Left forelimb (tissue), 1 donor: ENCODE measurements at places on chromosomes 13 and 19.

DNA sequence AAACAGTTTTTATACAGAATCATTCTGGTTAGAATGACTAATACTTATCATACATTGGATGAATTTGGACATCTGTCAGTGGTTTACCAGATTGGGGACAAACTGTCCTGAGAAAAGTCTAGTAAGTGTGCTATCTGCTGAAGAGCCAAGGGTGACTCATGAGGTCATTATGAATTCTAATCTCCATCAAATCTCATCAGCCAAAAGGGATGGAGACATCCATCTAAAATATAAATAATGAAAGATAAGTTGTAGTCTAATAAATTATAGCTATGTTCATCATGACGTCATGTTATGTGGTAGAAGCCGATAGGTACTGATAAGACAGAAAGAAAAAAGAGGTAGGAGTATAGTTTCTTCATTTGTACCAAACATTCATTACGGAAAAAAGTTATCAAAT, 804.4 kb downstream of the PCDH9 start:
- no peak for DNase-seq

- peak; percentile 97 for DNase-seq
Measured at GRCh38 chr13:108218044-108218974, at the start of gene ABHD13. Gene ABHD13 (plus strand): TSS chr13:108218392. CDS start chr13:108229219, 10,827 bp downstream.

- no peak for DNase-seq
Measured at GRCh38 chr13:60441761-60442160, 44.7 kb downstream of the TDRD3 start.

DNA sequence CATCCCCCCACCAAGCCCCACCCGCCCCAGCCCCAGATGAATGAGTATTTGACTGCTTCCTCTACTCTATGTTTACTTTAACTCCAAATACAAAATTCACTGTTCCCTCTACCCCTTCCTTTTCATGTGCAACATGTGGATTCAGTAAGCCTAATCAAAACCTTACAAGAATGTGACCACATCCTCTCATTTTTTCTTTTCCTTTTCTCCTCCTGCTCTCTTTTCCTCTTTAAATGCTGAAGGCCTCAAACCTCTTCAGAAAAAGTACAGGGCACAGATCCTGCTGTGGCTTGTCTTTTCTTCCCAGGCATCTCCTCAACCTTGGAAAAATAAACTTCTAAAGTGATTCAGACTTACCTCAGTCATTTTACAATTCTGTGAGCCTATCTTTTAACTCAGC, 119.0 kb downstream of the MYCBP2 start:
- DNase-seq, result no peak

GRCh38 chr19:37790244-37790925, 11.0 kb upstream of the ZNF573 start:
- DNase-seq, result no peak

DNA sequence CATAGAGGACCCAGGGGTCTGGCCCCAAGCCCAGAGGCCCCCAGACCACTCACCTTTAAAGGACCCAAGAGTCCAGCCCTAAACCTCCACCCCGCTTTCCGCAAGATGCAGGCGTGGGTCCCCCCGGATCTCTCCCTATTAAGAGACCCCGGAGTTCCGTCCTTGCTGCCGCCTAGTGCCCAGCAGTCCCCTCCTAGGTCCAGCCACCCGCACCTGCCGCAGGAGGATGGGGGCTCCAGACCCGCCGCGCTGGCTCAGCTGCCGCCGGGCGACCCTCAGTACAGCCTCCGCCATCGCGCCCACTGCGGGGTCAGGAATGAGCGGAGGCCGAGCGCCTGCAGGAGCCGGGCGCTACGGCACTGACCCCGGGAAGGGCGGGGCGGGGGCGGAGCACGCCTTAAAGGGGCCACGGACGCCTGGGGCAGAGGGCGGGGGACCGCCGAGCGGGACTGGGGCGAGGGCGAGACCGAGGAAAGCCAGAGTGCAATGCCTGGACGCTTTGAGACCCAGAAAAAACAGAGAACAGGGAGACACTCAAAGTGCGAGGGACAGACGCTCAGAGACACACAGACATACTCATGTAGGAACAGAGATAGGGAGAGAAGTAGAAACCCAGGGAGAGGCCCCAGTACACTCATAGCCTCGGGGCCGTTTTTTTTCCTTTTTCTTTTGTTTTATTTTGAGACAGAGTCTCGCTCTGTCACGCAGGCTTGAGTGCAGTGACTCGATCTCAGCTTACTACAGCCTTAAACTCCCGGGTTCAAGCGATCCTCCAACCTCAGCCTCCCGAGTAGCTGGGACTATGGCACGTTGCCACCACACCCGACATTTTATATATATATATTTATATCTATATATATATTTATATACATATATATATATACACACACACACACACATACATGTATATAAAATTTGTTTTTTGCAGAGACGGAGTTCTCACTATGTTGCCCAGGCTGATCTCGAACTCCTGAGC, at the start of gene ETHE1:
Gene ETHE1 (minus strand): TSS at position 318 of the 976 bp plus-strand sequence. CDS start 24 bp downstream, at position 294.
- DNase-seq, result peak; percentile 88

GRCh38 chr13:104074326-104074725, 1008.1 kb upstream of the SLC10A2 start:
- DNase-seq, result no peak

GRCh38 chr13:40515702-40516101, 150.7 kb downstream of the FOXO1 start:
- no peak for DNase-seq

- peak; percentile 58 for DNase-seq
Measured at GRCh38 chr19:7860714-7861618, 13.2 kb downstream of the PRR36 start.

DNA sequence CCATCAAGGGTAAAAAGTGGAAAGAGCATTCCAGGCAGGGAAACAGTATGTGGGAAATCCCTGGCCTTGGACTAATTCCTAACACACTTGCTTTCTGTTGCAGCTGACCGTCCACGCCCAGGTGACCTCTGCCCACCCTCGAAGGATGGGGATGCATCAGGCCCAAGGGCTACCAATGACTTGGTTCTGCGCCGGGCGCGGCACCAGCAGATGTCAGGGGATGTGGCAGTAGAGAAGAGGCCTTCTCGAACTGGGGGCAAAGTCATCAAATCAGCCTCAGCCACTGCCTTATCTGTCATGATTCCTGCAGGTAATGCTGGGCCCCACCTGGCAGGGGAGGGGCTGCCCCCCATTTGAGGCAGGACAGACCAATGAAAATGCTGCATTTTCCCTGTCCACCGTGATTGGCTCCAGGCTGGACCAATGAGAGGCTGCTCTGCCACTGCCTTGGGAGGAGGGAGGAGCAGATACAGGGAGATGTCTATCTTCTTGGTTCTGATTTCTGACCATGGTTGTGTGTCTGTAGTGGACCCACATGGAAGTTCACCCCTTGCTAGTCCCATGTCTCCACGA, 12.6 kb downstream of the DNASE2 start:
- DNase-seq, result no peak

- no peak for DNase-seq
Measured at GRCh38 chr13:50375792-50376191, 360.5 kb downstream of the KCNRG start.

GRCh38 chr19:1130771-1131717, 27.2 kb downstream of the GPX4 start:
- DNase-seq, result no peak

GRCh38 chr13:48123812-48124211, 28.9 kb upstream of the MED4 start:
- no peak for DNase-seq

DNA sequence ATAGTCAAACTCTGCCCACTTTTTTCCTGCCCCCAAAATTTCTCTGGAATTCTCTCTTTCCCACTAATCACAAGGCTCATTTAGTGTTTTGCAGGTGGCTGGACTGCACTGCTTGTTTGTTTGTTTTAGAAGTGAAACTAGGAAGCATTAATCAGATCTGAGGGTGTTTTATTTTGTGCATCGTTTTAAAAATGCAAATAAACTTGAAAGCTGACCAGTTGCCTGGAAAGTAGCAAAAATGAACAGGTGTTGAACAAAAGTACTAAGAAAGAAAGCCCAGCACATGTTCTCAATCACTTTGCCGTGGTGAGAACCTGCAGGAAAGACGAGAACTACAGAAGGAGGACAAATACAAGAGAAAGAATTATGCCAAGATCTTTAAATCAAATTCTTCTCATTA, 365.5 kb downstream of the PCDH9 start:
- no peak for DNase-seq

GRCh38 chr19:5031231-5032100, 62.6 kb downstream of the KDM4B start:
- DNase-seq, result peak; percentile 91

DNA sequence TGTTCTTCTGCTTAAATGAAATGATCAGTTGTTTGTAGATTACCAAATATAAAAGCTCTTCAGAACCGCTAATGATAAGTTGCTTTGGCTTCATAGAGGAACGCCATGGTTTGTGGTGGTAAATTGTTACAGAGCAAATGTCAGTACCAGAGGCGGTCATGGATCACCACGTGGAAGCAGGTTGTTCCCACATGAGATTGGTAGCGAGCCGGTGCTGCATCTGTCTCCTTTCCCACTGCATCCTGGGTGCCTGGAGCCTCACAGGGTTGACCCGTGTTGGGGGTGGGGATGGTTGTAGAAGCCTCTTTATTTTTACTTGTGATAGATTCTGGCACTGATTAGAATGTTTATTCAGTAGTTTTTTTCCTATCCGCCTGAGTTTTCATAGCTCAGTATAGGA, 14.7 kb downstream of the GARRE1 start:
- DNase-seq, result no peak

GRCh38 chr13:59684105-59684504, 479.6 kb downstream of the DIAPH3 start:
- no peak for DNase-seq

- no peak for DNase-seq
Measured at GRCh38 chr13:112629161-112629560, 41.2 kb upstream of the TUBGCP3 start.

- DNase-seq, result no peak
Measured at GRCh38 chr13:27820524-27821482, 28.5 kb downstream of the GSX1 start.

GRCh38 chr19:39325778-39326665, 5.4 kb upstream of the LRFN1 start:
- DNase-seq, result no peak

DNA sequence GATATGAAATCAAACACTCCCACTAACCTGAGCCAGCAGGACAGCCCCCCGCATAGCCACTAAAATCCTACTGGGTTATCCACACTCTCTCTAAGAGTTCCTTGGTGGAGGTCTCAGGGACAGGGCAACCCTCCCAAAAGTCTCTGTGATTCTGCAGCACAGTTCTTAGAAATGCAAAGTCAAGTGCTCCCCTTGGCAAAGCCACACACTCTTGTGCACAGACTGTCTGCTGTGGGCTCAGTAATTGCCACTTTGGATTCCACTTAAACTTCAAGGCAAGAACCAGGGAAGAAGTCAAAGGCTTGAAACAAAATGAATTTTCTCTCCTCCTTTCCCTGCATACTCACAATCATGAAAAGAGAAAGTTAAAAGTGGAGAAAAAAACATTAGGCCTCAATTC, 61.5 kb downstream of the DOCK9 start:
- no peak for DNase-seq

DNA sequence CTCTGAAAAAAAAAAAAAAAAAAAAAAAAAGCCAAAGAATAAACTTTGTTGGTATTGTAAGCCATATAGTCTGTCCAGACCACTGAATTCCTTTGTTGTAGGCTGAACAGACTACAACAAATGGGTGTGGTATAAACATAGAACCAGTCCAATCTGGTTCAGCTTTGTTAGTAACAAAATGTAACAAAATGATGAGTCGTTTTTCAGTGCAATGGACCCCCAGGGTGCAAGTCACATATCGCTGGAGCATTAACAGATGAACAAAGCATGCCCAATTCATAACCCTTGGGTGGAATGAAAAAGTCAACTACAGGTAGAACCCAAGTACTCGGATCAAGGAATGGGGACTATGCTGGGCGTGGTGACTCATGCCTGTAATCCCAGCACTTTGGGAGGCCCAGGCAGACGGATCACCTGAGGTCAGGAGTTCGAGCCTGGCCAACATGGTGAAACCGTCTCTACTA, 13.6 kb upstream of the FCHO1 start:
- DNase-seq, result no peak

DNA sequence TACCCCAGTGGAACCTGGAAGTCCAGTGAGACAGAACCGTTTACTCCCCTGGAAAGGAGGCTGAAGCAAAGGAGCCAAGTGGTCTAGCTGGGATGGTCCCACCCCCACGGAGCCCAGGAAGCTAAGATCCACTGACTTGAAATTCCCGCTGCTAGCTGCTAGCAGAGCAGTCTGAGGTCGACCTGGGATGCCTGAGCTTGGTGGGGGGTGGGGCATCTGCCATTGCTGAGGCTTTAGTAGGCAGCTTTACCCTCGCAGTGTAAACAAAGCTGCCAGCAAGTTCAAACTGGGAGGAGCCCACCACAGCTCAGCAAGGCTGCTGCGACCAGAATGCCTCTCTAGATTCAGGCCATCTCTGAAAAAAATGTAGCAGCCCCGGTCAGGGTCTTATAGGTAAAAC, 437.0 kb downstream of the SUCLA2 start:
- no peak for DNase-seq

- DNase-seq, result no peak
Measured at GRCh38 chr13:113275387-113275786, 21.7 kb upstream of the LAMP1 start.

- no peak for DNase-seq
Measured at GRCh38 chr19:37304190-37304883, 66.6 kb upstream of the ZNF527 start.

GRCh38 chr13:21938168-21938567, 267.3 kb downstream of the FGF9 start:
- DNase-seq, result no peak
